Nucleus accumbens (tissue), 56 donors: ENCODE measurements at places on chromosomes 11 and 22.

GRCh38 chr11:6648501-6648900 is 7.1 kb downstream of the DCHS1 start:
- DNase-seq: no peak

- DNase-seq: no peak
These were observed 12.8 kb downstream of the ETS1 start for GRCh38 chr11:128574576-128575011.

- DNase-seq: peak; percentile 36
These were observed 28.0 kb downstream of the MOB2 start for GRCh38 chr11:1458340-1459218.

DNA sequence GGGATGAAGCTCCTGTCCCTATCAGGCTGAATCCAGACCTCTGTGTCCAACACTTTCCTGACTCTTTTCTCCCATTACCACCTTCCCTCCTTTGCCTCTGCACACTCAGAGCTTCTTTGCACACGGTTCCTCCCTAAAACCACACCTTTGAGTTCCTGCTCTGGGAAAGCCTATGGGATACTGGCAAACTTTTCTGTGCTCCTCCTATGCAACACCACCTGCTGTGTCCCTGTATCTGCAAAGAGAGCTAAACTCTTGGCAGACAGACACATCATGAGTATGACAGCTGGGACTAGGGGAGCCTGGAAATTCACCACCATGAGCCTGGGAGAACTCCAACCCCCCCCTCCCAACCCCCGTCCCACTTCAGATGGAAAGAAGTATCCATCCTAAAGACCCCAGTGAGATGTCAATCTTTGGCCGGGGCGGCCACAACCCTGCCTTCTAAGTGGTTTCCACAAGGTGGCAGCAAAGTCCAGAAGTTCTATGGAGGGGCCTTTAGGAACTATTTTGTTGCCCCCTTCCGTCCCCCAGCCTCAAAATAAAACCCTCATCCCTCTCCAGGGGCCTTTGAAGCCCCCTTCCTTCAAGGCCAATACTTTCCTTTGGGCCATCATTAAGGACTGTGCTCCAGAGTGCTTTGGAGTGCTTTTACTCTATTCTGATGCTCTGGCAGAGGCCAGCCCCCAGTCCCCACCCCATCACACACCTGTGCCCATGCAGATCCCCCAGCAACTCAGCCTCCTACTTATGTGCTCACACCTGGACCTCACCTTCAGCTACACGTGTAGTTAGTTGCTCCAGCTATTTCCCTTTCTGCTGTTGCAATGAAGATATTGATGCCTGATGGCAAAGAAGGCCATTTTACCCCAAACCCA is 19.4 kb downstream of the HTR3A start:
- DNase-seq: peak; percentile 2

- DNase-seq: no peak
These were observed 22.3 kb upstream of the NRGN start for GRCh38 chr11:124717421-124717785.

DNA sequence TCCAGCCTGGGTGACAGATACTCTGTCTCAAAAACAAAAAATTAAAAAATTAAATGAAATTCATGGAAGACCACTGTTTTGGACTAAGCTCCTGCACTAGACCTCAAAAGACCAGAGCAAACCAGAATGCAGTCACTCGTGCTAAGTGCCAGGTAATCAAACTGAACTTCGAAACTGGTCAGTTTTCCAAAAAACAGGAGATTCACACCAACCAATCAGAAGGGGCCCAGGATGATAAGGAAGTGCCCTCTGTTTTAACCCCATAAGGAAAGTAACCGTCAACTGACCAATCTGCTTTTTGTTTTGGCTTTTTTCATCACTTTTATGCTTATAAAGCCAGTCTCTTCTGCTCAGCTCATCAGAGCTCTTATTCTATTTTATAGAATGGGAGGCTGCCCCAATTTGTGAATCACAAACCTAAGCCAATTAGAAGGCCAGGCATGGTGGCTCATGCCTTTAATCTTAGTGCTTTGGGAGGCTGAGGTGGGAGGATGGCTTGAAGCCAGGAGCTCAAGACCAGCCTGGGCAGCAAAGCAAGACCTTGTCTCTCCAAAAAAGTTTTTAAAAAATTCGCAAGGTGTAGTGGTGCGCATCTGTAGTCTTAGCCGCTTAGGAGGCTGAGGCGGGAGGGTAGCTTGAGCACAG is 10.1 kb upstream of the TOP3B start:
- DNase-seq: no peak

DNA sequence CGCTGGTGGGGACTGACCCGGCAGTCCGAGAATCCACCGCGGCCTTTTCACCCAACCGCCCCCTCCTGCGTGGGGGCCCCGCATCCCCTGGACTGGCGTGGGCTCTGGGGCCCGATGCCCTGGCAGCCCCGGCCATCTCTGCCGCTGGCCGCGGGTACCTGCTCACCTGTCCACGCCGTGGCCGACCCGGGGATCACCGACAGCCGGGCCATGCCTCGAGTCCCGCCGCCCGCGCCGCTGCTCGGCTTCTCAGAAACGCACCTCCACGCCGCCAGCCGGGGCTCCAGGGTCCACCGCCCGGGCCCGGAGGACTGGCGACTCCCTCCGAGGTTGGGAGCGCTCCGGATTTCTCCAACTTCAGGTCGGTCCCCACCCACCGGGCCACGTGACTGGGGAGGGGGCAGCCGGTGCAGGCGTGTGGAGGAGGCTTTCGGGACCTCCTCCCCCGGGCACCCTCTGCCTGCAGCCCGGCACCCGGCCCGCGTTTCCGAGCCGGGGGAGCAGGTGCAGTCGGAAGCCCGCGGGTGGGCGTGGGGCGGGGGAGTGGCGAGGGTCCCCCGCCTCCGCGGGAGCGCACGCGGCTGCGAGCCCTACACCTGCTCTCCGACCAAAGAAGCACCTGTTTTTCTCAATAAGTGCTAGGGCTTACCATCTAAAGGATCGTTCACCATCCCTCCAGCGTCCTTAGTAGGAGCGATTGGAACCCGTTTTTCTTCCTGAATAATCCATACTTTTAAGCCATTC is 554 bp upstream of the NRIP3 start:
- DNase-seq: no peak

DNA sequence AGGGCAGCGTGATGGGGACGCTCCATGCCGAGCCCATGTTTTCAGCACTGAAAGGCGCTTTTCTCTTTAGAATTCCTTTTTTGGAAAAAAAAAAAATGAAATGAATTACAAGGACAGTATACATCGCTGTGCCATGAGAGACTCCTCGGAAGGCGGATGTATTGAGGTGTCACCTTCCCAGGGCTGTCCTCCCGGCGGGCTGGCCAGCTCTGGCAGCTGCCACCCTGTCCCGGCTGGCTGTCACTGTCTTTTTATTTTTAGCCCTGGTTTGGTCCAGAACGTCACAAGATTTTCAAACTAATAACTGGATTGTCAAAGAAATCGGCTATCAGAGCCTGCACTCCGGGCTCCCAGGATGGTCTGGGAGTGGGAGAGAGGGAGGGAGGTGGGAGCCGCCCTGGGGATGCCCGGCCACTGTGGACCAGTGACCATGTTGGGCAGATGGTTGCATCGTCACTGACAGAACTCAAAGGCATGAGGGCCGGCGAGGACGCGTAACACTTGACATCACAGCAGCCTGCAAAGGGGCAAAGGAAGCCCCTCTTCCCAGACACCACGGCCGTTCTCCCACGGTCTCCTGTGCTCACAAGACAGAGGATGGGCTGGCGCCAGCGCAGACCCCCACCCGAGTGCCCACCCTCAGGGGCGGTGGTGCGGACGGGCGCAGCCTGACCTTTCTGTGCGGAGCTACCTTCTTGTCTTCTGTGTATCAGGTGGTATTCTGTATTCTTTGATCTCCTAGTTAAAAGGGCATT is 392.9 kb downstream of the TBC1D22A start:
- no peak for DNase-seq

- no peak for DNase-seq
These were observed 374.3 kb downstream of the NXPE2 start for GRCh38 chr11:115052601-115053000.

- no peak for DNase-seq
These were observed 155.0 kb upstream of the CCDC90B start for GRCh38 chr11:83441171-83441570.

- no peak for DNase-seq
These were observed 52.1 kb downstream of the LINC01488 start for GRCh38 chr11:69533296-69534165.

DNA sequence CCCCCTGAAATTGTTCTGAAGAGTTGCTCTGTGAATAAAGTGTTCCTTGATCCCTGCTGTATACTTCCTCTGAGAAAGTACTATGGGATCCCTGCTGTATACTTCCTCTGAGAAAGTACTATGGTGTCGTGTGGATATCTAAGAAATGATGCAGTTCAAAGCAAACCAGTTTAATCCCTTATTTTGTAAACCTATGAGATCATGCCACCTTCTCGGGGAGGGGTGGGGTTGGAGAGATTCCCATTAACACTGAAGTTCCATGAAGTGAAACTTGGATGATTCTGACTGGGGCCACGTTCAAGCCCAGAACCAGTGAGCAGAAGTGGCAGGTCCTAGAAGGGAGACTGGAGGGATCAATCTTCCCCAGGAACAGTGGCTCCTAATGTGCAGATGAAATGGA is 13.0 kb upstream of the TP53AIP1 start:
- DNase-seq: no peak

GRCh38 chr11:110329445-110329844 is 33.0 kb upstream of the RDX start:
- no peak for DNase-seq

DNA sequence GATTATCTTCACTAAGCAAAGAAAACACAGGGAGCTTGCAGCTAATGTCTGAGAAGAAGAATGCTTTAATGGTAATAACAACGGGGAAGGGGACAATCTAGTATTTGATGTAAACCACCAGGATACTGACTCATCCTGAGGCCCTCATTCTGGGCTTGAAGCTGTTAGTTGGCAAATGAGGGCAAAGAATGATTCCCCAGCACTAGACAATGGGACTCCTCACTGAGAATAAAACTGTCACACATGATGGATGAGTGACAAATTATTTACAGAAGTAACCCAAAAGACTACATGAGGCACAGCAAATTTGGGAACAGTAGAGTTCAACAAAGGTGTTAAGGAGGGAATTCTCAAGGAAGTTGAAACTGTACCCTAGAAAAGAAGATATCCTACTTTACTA is 76.3 kb downstream of the FAM168A start:
- no peak for DNase-seq

DNA sequence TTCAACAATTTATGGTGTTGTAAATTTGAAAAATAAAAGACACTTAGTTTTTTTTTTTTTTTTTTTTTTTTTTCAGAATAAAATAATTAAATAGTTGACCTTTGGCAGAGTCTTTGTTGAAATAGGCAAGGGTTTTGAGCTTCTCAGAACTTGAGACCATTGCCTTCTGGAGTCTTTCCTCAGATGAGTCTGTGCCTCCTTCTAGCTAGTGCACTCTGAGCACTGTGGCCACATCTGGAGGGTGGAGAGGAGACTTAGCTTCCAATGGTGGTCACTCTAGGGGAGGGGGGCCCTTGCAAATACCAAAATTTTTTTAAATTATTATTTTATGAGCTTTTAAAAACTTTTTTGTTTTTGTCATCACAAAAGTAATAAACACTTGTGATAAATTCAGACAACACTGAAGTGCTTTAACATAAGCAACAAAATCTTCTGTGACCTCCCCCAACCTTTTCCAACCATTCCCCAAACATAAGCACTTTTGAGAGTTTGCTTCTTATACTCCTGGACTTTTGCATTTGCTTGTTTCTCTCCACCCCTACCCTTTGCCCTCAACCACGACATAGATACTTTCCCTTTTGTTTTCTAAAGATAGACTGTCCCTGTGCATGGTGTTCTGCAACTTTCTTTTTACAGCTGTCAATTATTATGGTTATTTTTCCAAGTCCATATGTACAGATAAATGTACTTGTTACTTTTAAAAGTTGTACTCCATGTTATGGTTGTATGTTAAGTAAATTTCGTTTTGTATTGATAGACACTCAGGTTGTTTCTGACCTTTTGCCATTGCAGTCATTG is 41.1 kb downstream of the BMAL1 start:
- DNase-seq: no peak

- no peak for DNase-seq
These were observed 4.3 kb downstream of the LRFN4 start for GRCh38 chr11:66861038-66861773.

- DNase-seq: no peak
These were observed 2.6 kb downstream of the PHLDA2 start for GRCh38 chr11:2926611-2927051.

- DNase-seq: peak; percentile 49
These were observed 31.2 kb upstream of the RASL10A start for GRCh38 chr22:29346659-29347058.

GRCh38 chr11:2940147-2940920 is 11.1 kb upstream of the PHLDA2 start:
- DNase-seq: no peak

GRCh38 chr22:28986366-28986765 is 75.3 kb downstream of the C22orf31 start:
- no peak for DNase-seq

- no peak for DNase-seq
These were observed 16.4 kb upstream of the UPK3A start for GRCh38 chr22:45268167-45268957.

- DNase-seq: no peak
These were observed 70.1 kb upstream of the MYOD1 start for GRCh38 chr11:17649261-17649660.

GRCh38 chr11:96021901-96022650 is 98.2 kb upstream of the MTMR2 start:
- no peak for DNase-seq

DNA sequence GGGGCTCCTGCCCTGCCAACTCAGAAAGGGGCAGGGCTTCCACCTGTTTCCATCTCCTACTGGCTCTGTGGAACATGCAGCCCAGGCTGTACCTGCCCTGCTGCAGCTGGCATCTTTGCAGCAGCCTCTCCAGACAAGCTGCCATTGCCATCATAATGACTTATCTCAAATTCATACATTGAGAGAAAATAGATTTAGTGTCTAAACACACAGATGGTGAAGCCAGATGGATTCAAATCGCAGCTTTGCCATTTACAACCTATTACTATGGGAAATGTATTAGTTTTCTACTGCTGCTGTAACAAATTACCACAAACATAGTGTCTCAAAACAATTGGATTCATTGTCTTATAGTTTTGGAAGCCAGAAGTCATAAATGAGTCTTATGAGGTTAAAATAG is 260.0 kb downstream of the KCNA4 start:
- no peak for DNase-seq

DNA sequence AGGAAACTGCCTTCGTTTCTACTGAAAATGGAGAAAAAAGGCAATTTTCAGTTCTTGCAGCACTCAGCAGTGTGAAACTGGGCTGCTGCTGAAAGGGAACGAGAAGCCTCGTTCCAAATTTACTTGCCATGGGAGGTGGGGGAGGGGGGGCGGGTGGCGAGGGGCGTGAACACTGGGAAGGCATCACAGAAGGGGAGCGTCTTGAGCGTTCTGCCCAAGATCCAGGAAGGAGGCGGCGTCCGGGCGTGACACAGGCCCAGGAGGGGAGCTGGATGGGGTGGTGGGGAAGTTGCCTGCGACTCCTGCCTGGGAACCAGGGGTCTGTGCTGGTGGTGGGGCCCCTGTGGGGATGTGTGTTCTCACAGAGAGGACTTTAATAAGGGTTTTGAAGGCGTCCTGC is 213.5 kb downstream of the CTTN start:
- DNase-seq: no peak

- DNase-seq: no peak
These were observed 9.0 kb upstream of the TMEM121B start for GRCh38 chr22:17130199-17130598.

- no peak for DNase-seq
These were observed 86.7 kb downstream of the RPS6KA4 start for GRCh38 chr11:64445651-64446050.
